Fibroblast of upper back skin (primary cell): ENCODE measurements at places on chromosomes 4 and X.

- DNase-seq, result peak; percentile 35
These were observed 103.6 kb downstream of the GNL3L start for GRCh38 chrX:54633641-54634040.

DNA sequence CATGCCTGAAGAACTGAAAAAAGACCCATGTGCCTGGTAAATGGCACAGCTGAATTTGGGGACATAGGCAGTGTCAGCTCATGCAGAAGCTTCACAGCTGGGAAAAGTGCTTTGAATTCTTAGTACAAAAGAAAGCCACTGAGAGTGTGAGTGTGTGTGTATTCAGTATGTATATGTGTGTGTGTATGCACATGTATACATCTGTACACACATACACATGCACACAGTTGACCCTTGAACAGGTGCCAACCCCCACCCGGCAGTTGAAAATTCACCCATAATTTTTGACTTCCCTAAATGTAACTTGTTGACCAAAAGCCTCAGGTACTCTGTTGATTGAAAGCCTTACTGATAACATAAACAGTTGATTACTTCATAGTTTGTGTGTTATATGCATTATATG is 49.5 kb upstream of the ENPP6 start:
- no peak for DNase-seq

- DNase-seq, result no peak
These were observed 66.4 kb downstream of the HPGDS start for GRCh38 chr4:94276204-94276603.

DNA sequence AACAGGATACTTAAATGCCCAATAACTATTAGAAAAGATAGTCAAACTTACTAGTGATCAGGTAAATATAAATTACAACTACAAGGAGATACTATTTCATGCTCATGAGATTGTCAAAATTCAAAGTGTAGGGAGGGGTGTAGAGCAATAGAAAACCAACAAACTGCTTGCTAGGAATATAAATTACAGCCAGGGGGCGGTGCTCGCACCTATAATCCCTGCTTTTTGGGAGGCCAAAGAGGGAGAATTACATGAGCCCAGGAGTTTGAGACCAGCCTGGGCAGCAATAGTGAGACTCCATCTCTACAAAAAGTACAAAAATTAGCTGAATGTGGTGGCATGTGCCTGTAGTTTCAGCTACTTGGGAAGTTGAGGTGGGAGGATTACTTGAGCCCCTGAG is 556.5 kb upstream of the NR3C2 start:
- peak; percentile 33 for DNase-seq

- no peak for DNase-seq
These were observed 60.9 kb downstream of the C4orf46 start for GRCh38 chr4:158610790-158611189.

- peak; percentile 89 for DNase-seq
These were observed 148.9 kb upstream of the CPEB2 start for GRCh38 chr4:14853176-14853943.

GRCh38 chr4:174523025-174523693 is 871 bp upstream of the HPGD start:
- DNase-seq, result no peak

GRCh38 chrX:7261672-7262332 is 113.8 kb upstream of the PUDP start:
- DNase-seq, result no peak

- peak; percentile 42 for DNase-seq
These were observed 57.8 kb downstream of the KIAA0232 start for GRCh38 chr4:6840062-6840976.

GRCh38 chr4:143358923-143359643 is 22.4 kb downstream of the GAB1 start:
- DNase-seq, result peak; percentile 46

DNA sequence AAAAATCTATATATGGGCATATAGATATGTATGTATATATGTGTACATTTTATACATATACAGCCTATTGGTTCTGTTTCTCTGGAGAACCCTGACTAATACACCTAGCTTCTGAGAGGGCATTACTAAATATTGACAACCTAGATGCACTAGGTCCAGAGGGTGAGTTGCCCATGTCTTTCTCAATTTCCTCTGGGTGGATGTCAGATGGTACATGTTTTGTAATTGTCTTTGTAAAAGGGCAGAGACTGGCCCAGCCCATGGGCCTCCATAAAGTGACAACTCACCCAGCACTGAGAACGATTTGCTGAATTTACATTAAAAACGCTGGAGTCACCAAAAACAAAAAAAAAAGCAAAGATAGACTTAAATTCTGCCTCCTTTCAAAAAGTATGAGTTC is 198.5 kb upstream of the FAM241A start:
- no peak for DNase-seq

DNA sequence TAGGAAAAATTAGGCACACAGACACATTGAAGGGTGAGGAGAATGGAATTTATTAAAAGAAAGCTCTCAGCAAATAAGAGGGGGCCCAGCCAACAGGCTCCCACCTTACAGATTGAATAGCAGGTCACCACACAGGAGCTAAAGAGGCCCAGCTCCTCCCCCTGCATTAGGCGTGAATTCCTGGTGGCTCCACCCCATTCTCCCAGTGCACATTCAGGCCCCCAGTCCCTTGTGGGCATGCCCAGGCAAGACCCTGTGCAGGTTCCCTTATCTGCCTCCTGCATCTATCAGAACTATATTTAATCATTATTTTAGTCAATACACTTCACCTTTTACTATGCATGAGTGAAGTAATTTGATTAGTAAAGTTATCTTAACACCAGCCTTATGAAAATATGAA is 856.3 kb upstream of the NDST4 start:
- DNase-seq, result no peak

DNA sequence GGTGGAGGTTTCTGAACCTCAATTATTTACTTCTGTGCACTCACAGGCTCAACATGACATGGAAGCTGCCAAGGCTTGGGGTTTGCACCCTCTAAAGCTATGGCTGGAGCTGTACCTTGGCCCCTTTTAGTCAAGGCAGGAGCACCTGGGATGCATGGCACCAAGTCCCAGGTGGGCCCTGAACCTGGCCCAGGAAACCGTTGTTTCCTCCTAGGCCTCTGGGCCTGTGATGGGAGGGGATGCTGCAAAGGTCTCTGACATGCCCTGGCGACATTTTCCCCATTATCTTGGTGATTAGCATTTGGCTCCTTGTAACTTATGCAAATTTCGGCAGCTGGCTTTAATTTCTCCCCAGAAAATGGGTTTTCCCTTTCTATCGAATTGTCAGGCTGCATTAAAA is 726.1 kb upstream of the POU3F4 start:
- DNase-seq, result no peak

DNA sequence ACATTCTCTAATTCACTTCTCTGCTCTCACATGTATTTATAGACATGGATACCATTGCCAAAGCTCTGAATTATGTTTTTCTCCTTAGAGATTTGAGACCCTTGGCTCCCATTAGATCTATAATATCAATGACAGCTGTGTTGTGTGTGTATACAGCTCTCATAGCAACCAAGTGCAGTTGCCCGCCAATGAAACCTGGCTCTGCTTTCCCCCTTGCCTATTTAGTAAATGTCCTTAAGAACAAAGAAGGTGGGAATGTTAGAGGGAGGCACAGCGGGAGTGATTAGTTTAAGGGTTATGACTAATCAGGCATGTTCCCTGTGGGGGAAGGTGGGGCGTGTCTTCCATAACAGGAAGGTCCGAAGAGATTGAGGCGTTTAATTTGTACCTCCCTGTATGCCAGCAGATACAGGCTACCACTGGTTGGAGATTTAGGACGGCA is 100.5 kb upstream of the TBC1D9 start:
- peak; percentile 76 for DNase-seq

DNA sequence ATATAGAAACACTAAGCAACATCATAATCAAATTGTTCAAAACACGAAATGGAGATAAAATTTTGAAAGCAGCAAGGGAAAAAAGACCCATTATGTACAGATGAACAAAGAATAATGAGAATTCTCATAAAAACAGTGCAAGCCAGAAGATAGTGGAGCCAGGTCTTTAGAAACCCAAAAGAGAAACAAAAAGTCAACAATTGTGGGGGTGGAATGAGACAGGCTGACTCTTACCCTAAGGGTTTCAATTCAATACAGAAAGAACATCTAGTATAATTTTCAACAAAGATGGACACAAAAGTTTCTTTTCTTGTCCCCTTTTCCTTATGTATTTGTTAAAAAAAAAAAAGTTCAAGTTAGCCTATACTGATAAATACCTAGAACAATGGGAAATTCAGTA is 34.0 kb upstream of the MAGEB2 start:
- DNase-seq, result no peak

DNA sequence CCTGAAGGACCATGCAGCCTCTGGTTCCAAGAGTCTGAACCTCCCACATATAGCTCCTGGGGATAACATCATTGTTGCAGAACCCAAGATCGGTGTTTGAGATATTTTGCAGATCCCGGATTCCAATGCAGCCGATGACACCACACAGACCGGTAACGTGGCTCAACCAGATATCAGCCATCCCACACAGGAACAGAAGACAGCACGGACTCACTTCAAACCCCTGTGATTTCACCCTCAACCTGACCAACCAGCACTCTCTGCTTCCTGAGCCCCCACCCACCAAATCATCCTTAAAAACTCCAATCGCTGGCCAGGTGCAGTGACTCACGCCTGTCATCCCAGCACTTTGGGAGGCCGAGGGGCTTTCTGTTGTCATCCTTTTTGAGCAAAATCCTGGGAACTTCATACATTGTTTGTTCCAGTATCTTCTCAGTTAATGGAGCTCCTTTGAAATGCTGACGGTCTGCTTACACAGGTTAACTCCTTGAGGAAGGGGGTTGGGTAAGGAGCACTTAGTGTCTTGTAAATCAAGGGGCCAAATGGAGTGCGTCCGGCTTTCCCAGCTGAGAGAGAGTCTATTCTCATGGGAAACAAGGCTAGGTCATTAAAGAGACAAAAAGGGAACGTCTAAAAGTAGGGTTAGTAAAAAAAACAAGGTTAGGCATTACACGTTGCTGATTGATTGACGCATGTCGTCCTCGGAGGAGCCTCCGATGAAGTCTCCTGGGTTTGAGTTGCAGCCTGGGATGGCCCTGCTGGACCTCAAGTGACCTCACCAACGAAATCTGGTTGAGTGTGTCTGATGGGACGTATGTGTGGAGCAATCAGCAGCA is 230.4 kb downstream of the CRLF2 start:
- no peak for DNase-seq

- no peak for DNase-seq
These were observed 88.5 kb upstream of the LCORL start for GRCh38 chr4:18110099-18110498.

GRCh38 chr4:140097572-140097971 is 56.4 kb downstream of the MAML3 start:
- DNase-seq, result no peak

GRCh38 chrX:3262901-3263300 is 83.6 kb downstream of the MXRA5 start:
- DNase-seq, result peak; percentile 89

GRCh38 chr4:71833232-71833900 is 49.5 kb upstream of the GC start:
- no peak for DNase-seq

GRCh38 chrX:129593137-129593536 is 53.1 kb downstream of the OCRL start:
- peak; percentile 10 for DNase-seq

GRCh38 chrX:30349946-30350345 is 40.8 kb upstream of the NR0B1 start:
- no peak for DNase-seq

GRCh38 chr4:138078253-138078652 is 163.9 kb downstream of the SLC7A11 start:
- no peak for DNase-seq

DNA sequence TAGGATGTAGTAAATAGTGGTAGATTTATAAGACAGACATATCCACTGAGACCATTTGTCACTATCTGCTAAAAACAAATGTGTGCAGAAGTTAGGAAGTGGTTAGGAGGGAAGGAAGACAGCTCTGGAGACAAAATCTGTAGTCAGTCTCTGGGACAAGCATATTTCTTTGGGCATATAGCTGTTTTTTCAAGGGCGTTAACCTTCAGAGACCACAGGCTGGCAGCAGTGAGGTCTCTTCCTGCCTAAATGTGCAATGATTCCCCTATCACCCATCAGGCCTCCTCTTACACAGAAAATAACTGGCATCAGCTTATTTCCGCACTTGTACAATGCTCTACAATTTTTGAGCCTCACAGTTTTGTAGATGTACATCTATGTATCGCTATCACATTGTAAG is 6.5 kb downstream of the TMEM150C start:
- peak; percentile 3 for DNase-seq

DNA sequence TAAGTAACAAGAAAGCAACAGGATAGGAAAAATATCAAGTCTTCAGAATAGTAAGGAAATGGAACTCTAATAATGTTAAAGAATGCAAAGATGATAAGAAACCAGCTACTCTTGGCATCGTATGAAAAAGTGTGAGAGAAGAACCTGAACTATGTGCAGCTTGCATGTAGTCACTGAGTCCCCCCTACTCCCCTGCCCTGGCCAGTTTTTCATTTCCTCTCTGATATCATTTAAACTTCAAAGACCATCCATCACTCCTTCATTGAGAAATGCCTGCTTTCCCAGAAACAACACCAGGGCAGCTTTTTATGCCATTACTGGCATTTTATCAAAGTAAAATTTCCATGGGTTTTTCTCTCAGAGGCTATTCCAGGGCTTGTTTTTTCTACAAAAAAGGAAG is 28.1 kb downstream of the INPP4B start:
- DNase-seq, result peak; percentile 71
